ENCODE measurements at places on chromosomes 6 and 20.

DNA sequence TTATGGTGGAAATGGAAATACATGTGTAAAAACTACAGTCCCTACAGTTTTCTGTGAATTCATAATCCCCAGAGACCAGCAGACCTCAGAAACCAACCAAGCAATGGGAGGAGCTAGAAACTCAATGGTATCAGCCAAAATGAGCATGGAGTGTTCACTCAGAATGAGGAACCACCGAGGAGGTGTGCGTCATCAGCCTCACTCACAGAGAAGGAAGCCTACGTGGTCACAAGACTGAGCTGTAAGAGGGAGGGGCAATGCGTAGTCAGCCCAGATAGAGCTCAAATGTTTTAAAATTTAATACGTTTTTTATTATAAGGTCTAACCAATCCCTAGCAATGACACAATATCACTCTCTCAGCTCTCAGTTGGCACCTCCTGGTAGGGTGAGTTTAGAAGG is 17.4 kb downstream of the MYLK4 start:
- DNase-seq = no peak

DNA sequence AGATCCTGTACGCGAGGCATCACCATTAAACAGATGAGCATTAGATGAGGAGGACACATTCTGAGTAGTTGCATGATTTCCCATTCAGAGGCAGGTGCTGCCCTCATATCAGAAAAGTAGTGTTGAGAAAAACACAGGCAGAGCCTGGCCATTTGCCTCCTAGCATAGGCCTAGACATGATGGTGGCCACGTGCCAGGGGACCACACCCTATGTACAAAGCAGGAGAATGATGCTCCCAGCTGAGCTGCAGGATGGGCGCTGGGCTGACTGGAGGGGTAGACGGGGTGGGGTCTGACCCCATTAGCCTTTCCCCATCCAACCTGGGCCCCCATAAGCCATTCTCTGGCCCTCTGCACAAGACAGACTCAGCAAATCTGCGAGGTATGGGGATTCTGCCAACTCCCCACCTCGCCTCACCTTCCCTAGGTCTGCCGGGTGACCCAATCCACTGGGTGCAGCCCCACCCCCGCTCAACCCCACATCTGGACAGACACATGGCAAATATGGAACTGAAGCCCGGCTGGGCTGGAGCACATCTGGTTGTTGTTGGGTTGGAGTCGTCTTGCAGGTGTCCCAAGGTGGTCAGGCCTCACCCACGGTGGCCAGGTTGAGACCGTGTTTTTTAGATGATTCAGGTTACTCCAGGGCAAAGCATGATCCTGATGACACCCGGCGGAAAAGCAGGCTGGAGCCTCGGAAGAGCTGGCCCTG is 13.9 kb downstream of the PI16 start:
- DNase-seq = no peak

- no peak for DNase-seq
Measured at GRCh38 chr20:18802012-18802634, 11.5 kb upstream of the SCP2D1 start.

- no peak for DNase-seq
Measured at GRCh38 chr6:154786144-154786868, 53.1 kb downstream of the SCAF8 start.

- no peak for DNase-seq
Measured at GRCh38 chr6:3724451-3725144, 26.9 kb downstream of the PXDC1 start.

GRCh38 chr6:163151212-163151611 is 263.3 kb upstream of the QKI start:
- DNase-seq = no peak

DNA sequence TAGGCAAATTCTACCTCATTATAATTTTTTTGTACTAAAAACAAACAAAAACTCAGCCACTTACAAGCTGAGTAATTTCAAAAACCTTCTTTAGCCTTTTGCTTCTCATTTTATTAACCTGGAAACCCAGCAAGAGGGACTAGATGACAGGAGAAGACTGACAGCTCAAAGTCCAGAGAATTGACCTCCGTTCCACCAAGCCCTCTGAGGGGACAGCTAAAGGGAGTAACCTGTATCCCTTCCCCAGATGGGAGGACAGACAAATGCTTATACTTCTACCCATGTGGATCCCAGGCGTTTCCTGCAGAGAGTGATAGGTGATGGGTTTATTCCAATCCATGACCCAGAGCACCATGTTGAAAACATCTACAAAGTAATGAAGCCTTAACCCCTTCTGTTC is 18.5 kb upstream of the MTRES1 start:
- no peak for DNase-seq

DNA sequence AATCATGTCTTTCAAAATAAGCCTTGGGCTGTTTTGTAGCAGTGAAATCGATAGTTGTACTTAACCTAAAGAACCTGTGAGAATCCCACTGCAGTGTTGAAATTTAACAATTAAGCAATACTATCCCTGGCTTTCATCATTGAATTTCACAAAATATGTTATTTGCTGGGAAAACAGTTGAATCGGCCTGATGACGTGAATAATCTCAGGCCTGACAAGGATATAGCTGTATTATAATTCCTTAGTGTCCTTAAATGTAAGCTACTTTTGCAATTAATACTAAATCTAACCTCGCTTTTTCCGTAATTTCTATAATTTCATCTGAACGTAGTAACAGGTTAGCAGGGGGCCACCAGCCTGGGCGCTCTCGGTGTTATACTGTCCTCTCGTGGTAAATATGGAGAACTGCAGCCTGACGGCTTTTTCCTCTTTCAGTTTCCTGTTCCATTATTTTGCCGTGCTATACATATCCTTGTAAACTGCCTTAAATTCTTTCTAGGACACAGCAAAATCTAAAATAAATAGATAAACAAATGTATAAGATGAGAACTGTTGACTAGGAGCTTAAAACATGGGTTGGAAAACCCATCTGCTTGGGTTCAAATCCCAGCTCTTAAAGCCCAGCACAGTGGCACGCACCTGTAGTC is 24.0 kb downstream of the MTFR2 start:
- peak; percentile 46 for DNase-seq

DNA sequence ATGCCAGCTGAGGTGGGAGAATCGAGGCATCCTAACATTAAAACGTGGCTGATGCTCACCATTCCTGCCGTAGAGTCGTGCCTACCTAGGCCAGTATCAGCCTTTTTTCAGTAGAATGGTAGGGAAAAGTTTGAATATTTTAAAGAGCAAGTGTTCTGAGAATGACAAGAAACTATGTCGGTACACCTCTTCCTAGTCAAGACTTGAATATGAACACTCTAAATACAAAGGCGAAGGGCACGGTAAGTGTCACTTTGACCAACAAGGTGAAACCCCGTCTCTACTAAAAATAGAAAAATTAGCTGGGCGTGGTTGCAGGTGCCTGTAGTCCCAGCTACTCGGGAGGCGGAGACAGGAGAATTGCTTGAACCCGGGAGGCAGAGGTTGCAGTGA is 1.0 kb downstream of the GINM1 start:
- no peak for DNase-seq

DNA sequence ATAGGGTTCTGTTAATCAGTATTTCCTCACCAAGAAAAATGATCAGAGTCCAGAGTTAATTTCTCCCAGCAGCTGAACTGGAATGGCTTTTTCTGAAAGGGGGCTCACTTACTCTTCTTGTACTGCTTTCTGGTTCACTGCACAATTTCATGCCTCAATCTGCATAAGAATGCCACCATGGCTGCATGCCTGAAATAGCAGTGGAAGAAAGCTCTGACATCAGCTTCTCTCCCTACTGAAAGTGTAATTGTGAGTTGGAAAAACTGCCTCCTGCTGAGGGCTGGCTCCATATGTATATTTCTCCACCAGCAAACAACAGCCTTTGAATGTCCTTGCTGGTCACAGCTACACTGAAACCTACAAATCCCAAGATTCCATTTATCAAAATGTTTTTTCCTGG is 1027.2 kb upstream of the GJE1 start:
- no peak for DNase-seq

GRCh38 chr6:169559592-169559991 is 142.2 kb downstream of the WDR27 start:
- no peak for DNase-seq

DNA sequence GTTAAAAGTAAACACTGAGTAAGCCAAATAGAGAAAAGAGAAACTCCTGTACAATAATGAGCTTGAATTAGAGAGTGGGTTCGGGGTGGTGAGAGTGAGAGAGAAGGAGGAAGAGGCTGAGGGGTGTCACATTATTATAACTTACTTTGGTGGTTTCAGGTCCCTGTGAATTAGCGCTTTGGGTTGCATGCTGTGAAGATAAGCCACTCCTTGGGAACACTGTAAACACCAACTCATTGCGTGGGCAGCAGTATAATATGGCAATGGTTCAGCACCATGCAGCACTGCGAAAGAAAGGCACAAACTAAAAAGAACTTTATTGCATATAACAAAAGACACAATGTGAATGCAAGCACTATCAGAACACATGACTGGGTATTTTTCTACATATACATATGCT is 26.9 kb downstream of the MAP3K7 start:
- no peak for DNase-seq

DNA sequence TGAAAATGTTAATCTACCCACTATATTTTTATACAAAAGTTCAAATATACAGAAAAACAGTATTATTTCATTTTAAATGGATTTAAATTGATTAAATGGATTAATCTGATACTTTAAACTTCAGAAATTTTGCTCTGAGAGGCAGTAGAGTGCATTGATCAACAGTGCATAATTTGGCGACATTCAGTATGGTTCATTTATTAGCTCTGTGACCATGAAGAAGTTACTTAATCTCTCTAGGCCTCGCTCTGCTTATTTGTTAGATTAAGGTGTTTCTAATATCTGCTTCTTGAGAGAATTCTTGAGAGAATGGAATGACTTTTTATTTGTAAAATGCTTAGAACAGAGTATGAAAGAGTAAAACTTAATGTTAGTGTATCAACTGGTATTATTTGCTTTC is 8.9 kb downstream of the PDE7B start:
- no peak for DNase-seq

- DNase-seq = no peak
Measured at GRCh38 chr20:18414140-18414539, 52.7 kb downstream of the DZANK1 start.

DNA sequence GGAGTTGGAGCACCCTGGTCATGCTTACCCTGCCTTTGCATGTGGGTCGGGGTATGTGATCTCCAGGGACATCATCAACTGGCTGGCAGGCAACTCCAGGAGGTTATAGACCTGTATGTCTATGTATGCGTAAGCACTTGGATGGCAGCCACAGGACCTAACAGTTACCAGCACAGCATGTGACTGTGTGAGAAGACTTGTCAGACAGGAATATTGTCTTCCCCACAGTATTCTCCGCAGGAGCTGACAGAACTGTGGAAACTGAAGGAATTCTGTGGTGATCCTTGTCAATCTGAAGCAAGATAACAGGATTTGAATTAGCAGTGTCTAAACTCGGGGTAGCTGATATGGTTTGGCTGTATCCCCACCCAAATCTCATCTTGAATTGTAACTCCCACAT is 59.2 kb downstream of the TMEM244 start:
- no peak for DNase-seq

- DNase-seq = no peak
Measured at GRCh38 chr6:163490826-163491577, 76.5 kb downstream of the QKI start.

- no peak for DNase-seq
Measured at GRCh38 chr6:16961577-16961976, 140.3 kb upstream of the STMND1 start.

GRCh38 chr6:41531591-41532582 is 14.3 kb upstream of the FOXP4 start:
- peak; percentile 42 for DNase-seq

DNA sequence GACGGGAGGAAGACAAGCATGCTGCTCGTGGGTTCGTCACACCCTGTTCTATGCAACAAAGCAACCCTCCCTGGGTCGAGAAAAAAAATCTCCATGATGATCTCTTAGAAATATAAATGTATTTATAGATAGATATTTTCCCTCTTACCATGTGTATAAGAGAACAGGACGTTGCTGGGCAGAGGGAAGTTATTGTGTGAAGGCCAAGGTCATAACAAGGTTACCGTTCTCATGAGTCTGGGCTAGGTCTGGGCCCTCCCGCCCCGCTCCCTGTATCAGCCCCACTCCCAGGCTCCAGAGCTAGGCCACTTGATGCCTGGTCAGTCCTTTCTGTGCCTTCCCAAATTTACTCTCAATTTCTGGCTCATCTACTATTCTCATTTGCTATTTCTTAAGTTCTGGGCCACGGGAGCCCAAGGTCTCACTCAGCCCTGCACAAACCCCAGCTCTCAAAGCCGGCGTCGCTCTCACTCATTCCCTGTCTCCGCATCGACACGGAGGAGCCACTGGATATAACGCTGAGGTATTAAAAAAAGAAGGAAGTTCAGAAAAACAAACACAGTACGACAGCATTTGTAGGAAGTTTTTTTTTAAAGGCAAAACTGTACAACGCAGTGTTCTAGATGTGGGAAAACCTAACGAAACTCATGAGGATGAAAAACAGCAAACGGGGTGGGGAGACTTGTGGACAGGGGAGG is 96.8 kb downstream of the PSMG4 start:
- no peak for DNase-seq

- no peak for DNase-seq
Measured at GRCh38 chr6:26118999-26119398, 31.8 kb downstream of the HFE start.

GRCh38 chr20:20364593-20365479 is 3.1 kb upstream of the INSM1 start:
- DNase-seq = no peak

- no peak for DNase-seq
Measured at GRCh38 chr6:74152096-74152675, 456.2 kb downstream of the CD109 start.

DNA sequence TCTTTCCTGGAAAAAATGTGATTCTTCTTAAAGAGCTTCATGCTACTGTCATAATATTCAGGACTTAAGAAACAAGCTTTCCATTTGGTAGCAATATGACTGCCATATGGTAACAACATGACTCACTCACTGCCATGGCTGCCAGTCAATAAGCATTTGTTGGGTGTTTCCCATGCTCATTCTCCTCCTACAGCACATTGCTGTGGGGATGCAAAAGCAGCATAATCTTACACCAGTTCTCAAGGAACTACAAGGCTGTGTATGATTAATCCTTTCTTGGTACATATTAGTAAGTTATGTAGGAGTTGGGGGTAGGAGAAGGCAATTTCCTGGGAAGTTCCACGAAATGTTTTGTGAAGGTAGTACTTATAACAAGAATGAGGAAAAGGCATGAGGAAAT is 76.7 kb downstream of the CEP162 start:
- no peak for DNase-seq

DNA sequence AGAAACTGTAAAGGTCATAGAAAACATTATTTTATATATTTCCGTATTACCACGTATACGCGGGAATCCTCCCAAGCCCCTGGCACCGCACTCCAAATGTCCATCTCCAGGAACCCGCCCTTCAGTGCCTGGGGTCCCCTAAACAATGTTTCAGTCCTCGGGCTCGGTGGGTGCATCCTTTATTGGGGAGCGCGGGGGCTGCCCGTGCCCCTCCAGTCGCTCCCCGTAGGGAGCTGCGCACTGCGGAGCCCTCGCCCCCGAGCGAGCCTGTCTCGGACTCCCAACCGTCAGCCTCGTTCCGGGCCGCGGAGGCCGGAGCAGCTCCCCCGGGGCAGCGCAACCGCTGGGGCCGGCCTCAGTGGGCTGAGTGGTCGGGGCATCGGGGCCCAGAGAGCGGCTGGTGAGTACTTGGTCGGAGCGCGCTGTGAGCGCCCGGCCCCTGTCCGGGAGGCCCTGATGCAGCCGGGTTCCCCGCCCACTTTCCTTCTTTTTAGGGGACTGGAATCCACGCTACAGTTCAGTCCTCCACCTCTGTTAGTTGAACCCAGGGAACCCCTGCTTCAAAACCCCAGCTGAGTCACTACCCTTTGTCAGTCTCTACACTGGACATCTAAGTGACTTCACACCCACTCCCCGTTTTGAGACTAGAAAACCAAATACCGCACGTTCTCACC is at the start of gene DNAH8:
Gene DNAH8 (plus strand): TSS at position 296 of the 674 bp plus-strand sequence. CDS start 7,499 bp downstream, outside the sequence.
- DNase-seq = no peak

GRCh38 chr20:42051921-42052320 is 433.7 kb upstream of the CHD6 start:
- no peak for DNase-seq

Measured in NCI-H1417 treated with DMSO at 0.1 percent for 48 hours (cell line).